ENCODE measurements at places on chromosomes 2 and 18.

DNA sequence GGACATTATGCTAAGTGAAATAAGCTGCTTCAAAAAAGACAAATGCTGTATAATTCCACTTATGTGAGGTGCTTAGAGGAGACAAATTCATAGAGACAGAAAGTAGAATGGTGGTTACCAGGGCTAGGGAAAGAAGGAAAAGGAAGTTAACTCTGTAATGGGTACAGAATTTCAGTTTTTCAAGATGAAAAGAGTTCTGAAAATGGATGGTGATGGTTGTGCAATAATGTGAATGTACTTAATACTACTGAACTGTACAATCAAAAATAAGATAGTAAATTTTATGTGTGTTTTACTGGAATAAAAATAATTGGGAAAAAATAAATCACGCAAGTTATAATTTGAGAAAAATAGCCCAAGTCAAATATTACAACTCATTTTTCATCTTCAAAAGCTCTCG is 27.5 kb downstream of the ARHGAP25 start:
- no peak for DNase-seq

DNA sequence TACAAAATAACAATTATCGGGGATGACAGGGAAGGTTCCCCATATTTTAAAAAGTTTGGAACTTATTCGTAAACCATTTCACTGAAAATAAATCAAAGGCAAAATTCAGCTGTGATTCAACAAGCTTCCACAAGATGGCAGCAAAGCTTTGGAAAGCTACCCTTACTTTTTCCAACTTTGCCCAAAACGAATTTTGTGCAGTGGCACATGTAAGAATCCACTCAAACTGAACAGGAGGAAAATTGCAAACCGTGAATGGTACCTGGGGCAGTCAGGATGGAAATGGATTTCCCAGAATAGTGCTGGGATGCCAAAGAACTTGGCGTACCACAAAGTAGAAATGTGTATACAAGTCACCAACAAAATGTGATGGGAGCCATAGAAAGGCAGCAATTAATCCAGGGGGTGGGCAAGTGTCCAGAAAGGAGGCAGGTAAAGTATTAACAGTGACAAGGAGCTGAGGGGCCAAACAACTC is 10.7 kb downstream of the RPL31 start:
- peak; percentile 46 for DNase-seq

DNA sequence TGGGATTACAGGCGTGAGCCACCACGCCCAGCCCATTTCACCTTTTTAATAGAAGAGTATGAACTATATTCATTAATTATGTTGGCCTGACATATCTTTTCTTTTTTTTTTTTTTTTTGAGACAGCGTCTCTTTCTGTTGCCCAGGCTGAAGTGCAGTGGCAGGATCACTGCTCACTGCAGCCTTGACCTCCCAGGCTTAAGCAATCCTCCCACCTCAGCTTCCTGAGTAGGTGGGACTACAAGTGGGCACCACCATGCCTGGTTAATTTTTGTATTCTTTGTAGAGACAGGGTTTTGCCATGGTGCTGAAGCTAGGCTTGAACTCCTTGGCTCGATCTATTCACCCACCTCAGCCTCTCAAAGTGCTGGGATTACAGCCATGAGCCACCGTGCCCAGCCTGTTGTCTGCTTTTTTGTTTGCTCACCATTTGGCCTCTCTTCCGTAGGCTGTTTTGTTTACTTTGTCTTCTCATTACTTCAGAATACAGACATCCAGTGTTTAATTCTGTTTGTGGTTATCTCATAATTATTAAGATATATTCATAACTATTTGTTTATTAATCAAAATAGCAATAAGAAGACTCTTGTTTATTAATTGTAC is 16.3 kb upstream of the CDH2 start:
- no peak for DNase-seq

GRCh38 chr2:6841537-6842287 is 24.0 kb downstream of the CMPK2 start:
- no peak for DNase-seq

- no peak for DNase-seq
These were observed 30.0 kb downstream of the DTNA start for GRCh38 chr18:34740101-34740500.

DNA sequence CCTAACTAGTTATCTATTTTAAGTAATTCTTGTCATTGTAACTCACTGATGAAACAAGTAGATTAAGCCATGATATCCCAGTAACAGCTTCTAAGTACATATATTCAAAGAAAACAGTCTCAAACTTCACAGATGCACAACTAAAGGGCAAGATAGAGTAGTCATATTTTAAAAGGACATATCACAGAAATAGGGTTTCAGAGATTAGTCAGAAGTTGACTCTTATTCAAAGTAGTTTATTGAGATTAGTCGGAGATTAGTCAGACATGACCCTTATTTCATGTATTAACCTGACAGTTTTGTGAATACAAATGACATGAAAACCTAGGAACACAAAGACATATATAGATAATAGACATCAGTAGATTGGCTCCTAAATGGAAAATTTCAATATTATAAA is 15.9 kb upstream of the CHAC2 start:
- no peak for DNase-seq
